Activated naive CD4-positive, alpha-beta T cell treated with Interleukin-2 at 50 U/mL for 16 hours (primary cell): ENCODE measurements at places on chromosomes 5 and 9.

GRCh38 chr5:174273325-174273724, 227.8 kb downstream of the NSG2 start:
- no peak for DNase-seq

DNA sequence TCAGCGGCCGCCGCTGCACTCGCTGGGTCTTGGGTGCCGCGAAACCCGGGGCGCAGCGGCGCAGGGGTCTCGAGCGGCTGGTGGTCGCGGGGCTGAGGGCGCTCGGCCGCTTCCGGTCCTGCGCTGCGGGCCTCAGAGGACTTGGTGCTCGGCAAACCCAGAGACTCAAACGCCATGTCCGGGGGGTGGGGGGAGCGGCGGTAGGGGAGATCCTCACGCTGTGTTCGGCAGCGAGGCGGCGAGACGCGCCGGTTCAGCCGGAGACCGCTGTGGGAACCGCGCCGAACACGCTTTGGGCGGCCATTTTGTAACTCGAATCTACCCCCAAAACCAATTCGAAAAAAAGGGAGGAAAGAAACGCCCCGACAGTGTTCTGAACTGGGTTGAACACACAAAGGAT, 317.5 kb upstream of the CDH18 start:
- DNase-seq = no peak

GRCh38 chr5:88659529-88660263, 223.3 kb downstream of the MEF2C start:
- DNase-seq = no peak

DNA sequence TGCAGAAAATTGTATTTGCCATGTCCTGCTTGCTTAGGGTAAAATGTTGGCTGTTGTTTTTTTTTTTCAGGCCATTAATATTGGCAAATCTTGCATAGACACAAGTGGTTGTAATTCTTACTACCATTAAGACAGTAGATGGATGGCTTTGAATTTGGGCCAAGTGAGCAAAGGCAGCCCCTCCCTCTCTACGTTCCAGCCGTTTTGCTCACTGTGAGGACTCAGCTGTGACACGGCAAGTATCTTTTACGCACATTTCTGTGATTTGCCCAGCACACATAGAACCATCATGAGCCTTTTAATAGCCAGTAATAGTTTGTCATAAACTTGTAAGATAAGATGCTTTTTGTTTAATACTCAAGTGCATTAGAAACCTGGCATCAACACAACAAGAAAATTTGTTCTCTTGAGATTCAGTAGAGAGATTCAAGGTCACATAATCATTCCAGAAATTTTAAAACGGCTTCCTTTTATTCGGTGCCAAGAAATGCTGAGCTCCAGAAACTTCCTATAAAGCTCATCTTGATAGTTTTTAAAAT, 205.2 kb upstream of the ADCY2 start:
- no peak for DNase-seq

GRCh38 chr5:87020099-87020934, 247.4 kb upstream of the RASA1 start:
- DNase-seq = peak; percentile 24
